ENCODE measurements at places on chromosomes 7 and 10.

- no peak for DNase-seq
These were observed 163.1 kb downstream of the LYZL1 start for GRCh38 chr10:29451946-29452345.

DNA sequence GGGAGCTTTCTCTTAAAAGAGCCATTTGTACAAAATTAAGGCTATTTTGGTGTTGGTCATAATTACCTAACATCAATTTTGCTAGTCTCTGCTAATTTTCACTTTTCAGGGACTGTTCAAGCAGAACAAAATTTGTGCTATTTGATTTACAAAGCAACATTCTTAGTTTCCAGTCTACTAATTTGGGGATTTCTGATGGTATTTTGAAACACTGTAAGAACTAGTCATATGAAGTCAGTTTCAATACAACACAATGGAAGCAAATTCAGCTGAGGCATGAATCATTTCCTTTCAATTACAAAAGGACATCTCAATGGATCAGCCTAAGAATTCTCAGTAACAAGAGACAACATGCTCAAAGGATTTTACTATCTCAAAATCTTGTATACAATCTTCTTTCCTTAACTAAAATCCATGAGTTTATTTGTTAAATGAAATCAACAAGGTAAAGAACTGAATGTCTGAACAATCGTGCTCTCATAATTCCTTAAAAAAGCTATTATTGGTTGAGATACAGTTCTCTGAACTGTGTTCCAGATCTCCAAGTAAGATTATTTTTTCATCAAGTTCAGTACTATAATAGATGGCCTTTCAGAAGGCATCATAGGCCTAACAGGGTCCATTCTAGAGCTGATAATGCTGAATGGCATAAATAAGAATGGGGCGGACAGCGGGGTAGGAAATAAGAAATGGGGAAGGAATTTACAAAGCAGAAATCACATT, 144.6 kb downstream of the NRCAM start:
- no peak for DNase-seq

GRCh38 chr10:133134411-133135115, 25.5 kb upstream of the KNDC1 start:
- no peak for DNase-seq

GRCh38 chr7:1136841-1137516, 23.0 kb downstream of the ZFAND2A start:
- DNase-seq: no peak

GRCh38 chr10:130244031-130244927, 108.1 kb downstream of the GLRX3 start:
- DNase-seq: no peak

GRCh38 chr7:33918438-33919143, 13.3 kb downstream of the BMPER start:
- no peak for DNase-seq

DNA sequence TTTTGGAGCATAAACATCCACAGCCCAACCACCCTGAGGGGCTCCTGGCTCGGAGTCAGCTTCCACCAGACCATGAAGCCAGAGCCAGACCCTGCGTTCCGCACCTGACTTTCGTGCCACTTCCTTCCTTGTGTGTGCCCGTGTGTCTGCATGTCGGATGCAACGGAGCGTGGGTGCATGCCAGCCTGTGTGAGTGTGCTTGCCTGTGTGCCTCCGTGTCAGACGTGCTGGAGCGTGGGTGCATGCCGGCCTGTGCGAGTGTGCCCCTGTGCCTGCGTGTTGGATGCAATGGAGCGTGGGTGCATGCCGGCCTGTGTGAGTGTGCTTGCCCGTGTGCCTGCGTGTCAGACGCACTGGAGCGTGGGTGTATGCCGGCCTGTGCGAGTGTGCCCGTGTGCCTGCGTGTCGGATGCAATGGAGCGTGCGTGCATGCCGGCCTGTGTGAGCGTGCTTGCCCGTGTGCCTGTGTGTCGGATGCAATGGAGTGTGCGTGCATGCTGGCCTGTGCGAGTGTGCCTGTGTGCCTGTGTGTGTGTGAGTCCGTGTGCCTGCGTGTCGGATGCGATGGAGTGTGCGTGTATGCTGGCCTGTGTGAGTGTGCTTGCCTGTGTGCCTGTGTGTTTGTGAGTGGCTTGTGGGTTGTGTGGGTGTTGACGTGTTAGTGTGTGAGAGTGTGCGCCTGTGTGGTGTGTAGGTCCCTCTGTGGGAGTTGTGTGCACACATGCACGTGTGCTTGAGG, 28.1 kb upstream of the KNDC1 start:
- no peak for DNase-seq

DNA sequence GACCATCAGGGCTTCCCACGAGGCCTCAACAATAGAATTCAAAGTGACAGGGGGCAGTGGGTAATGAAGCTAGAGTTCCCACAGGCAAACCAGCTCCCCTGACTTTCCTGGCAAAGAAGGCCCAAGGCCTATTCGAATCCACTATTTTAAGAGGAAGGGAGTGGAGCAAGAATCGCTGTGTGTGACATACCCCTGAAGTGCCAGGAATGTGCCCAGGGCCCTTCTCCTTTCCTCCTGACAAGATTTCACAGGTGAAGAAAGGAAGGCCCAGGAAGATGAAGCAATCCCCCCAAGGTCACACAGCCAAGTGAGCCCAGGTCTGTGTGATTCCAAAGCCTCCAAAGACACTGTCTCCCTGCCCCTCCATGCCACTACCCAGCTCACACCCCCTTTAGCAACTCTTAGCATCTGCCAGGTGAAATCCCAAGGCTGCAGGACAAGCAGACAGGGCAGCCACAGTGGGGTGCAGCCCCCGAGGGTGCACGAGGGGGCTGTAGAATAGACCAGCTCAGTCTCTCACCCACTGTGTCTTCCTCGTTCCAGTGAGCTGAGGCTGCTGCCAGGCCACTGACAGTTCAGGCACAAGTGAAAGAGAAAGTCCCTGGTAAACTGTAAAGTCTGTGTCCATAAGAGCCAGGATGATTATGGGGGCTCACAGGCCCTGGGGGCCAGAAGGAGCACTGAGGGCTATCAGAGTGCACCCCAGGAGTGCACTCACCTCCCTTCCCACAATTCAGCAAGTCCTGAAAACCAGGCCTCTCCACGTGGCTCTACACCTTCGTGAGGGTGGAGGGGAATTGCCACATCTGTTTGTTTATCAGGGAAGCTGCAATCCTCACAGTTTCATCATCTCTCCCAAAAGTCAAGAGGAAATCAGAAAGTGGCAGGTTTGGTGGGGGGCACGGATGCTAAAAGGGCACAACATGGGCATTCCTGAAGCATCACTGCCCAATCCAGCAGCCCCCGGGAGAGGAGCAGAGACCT, 70.8 kb upstream of the ZMIZ1 start:
- no peak for DNase-seq

GRCh38 chr10:13302821-13303555, 3.1 kb upstream of the PHYH start:
- no peak for DNase-seq

DNA sequence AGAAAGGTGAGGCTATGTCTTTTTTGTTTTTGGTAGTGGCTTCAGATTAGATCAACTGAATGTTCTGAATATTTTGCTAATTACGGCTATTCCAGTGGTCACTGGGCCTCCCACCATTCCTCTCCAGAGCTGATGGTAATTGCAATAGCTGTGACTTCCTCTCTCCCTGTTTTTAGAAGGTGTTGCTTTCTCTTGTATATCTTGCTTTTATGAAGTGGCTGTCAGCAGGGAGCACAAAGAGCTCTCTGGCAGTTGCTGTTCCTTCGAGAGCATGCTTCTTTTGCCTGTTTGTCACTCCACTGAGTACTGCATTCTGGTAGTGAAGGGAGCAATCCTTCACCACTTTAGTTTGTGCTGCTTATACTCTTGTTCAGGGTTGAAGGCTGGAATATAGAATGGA, 133.3 kb downstream of the EXOC4 start:
- no peak for DNase-seq

- peak; percentile 20 for DNase-seq
These were observed 51.6 kb downstream of the PRLHR start for GRCh38 chr10:118543714-118544400.

- no peak for DNase-seq
These were observed 37.0 kb downstream of the NHLRC2 start for GRCh38 chr10:113891476-113891875.

GRCh38 chr10:60605476-60605875, 172.8 kb upstream of the CDK1 start:
- DNase-seq: no peak

GRCh38 chr10:126459878-126460481, 71.7 kb upstream of the ADAM12 start:
- DNase-seq: no peak
